ENCODE measurements at places on chromosomes 5 and 9. TPM values are rescaled to one million over a fixed set of nuclear protein-coding genes. Genes with fewer than 3 reads are reported as not detected.

The INSYN2B gene
- total RNA-seq: 8.4 TPM

The STING1 gene
- total RNA-seq: 59.1 TPM

The PCSK1 gene
- 0.14 TPM for total RNA-seq

The AMBP gene
- total RNA-seq: 1.5 TPM

DNA sequence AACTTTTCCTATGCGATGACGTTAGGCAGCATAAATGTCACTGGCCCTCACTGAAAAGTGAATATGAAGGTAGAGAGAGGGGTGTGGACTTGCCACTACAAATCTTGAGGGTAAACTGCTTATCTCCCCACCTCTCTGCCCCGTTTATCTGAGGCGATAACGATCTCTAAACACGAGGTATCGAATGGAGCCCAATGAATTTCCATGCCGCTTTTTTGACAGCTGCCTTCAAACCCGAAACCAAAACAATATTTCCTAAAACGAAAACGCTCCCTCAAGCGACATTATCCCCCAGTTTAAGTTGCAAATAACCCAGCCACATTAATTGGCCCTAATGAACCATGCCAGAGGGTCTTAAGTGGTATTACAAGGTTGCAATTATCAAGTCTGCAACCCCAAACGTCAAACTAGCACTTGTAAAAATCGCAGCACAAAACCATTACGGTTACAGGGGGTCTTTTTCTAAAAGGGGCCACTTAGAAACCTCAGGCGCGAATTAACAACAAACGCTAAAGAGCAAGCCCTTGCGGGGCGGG, 1.4 kb downstream of the NR3C1 start:
- no peaks in the 10 kb centered on the region for H3K36me3 ChIP-seq
- H3K27ac ChIP-seq: peak overlapping the region; percentile 96
- H3K27me3 ChIP-seq: no peaks in the 10 kb centered on the region
- DNase-seq: no peak

DNA sequence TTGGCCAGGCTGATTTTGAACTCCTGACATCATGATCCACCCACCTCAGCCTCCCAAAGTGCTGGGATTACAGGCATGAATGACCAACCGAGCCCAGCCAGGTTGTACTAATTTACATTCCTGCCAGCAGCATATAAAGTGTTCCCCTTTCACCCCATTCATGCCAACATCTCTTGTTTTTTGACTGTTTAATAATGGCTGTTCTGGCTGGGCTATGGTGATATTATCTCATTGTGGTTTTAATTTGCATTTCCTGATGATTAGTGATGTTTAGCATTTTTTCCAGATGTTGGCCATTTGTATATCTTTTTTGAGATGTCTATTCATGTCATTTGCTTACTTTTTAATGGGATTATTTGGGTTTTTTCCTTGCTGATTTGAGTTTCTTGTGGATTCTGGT, 87.3 kb downstream of the INVS start:
- no peak overlapping the region for H3K27ac ChIP-seq
- DNase-seq: no peak
- no peaks in the 10 kb centered on the region for H3K36me3 ChIP-seq
- H3K27me3 ChIP-seq: no peaks in the 10 kb centered on the region
- no peaks in the 10 kb centered on the region for H3K4me1 ChIP-seq
- no peak overlapping the region for H3K4me3 ChIP-seq

DNA sequence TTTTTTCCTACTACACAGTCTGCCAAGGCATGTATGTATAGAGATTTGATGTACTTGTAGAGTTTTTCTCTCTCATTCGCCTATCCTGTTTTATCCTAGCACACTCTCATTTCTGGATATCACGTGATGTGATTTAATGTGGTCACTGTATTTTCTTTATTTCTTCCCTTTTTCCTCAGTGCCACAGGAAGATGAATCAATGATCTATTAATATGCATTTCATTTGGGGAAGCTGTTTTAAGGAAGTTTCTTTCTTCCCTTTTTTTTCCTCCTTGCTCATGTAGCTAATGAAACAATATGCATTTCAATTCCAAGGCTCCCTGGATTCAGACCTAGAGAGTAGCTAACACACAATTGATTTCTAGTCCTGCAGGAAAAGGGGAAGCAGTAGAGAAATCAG, 506.3 kb upstream of the WWC1 start:
- no peak for DNase-seq
- H3K27ac ChIP-seq: no peak overlapping the region
- H3K4me1 ChIP-seq: no peaks in the 10 kb centered on the region
- H3K4me3 ChIP-seq: no peak overlapping the region
- no peaks in the 10 kb centered on the region for H3K36me3 ChIP-seq

Measured in prostate gland (tissue), 2 donors.